ENCODE measurements at places on chromosomes 3 and 15.

DNA sequence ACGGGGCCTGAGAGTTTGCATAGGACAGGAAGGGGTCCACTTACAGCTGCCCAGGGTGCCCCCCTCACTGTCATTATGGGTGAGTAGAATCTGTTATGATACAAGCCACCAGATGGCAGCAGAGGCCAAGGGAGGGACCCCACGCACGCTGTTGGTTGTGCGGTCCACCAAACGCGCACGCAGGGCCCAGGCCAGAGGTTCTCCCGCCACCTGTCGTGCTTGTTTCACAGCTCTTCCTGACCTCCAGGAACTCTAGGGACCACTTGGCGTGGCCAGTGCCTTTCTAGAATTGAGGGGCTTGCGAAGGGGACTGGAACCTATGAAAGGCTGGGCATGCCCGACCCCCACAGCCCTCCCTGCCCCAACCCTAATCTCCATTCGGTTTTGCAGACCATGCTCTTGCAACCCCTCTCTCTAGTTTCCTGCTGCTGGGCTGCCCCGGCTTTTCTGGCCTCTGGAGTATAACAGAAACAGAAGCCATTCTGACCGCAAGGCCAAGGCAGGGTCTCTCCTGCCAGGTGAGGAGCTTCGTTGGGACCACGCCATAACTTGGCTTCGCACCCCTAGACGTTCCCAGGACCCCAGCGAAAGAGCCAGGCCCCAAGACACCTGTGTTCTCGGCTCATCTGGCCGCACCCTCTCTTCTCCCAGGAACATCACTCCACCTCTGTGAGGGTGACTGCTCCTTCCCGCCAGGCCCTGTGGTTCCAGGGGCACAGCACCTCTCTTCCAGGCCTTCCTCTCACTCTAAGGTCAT, 46.0 kb downstream of the ALDH1L1 start:
- DNase-seq: no peak

- DNase-seq: no peak
Observed at GRCh38 chr3:156599089-156599874, 44.4 kb upstream of the SSR3 start.

- no peak for DNase-seq
Observed at GRCh38 chr3:59027607-59028006, 22.2 kb downstream of the CFAP20DC start.

DNA sequence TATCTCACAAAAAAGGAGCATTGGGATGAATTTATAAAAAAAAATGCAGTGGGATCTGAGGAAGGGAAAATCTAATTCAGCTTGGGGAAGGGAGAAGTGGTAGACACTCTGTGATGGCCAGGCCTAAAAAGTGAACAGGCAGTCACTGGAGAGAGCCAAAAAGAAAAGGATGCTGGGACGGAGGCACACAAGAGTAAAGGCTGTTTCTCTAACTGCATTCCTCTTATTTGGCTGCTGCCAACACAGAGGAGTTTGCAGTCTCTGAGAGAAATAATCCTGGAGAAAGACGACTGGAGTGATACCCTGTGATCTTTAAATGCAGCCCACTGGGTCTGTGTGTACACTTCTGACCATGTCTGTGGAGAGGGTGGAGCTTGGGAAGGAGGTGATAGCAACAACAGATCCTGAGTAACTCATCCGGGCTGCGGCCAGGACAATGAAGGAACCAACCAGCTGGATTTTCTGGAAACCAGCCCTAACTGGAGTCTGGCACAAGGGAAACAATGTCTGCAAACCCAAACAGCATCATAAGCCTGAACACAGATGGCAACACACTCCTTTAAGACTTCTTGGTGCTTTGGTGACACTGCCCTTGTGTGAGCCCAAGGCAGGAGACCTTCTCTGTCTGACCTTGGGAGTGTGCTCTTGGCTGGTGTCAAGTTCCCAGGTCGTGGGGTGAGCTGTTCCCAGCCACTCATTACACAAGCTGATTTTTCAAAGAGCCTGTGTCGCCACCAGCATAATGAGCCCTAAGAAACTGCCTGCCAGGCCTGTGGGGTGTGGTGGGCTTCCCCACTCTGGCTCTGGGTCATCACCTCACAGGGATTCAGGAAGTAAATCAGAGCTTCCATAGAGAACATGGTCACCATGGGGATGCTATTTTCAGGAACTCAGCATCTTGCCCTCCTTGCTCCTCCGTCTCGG, 8.0 kb downstream of the FYCO1 start:
- DNase-seq: no peak
